Activated CD4-positive, alpha-beta T cell treated with anti-CD3 and anti-CD28 coated beads, Interleukin-2, amount 50 U/mL, for 48 hours (primary cell): ENCODE measurements at places on chromosomes 3 and 15.

DNA sequence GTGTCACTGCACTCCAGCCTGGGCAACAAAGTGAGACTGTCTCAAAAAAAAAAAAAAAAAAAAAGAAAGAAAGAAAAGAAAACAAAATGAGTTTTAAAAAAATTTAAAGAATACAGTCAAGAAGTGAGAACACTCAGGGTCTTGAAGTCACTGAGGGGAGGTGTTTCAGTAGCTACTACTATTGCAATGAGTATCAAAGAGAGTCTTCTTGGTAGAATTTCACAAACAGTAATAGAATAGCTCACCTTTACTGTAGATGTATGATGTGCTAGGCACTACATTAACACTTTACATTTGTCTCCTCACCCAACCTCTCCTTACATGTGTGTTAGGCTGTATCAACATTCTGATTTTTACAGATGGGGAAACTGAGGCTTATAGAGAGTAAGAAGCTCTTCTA is 43.9 kb downstream of the EOMES start:
- DNase-seq: no peak

- peak; percentile 71 for DNase-seq
These were observed 6.0 kb downstream of the MUC13 start for GRCh38 chr3:124928333-124929202.

- no peak for DNase-seq
These were observed 54.7 kb downstream of the GJD2 start for GRCh38 chr15:34699968-34700640.

- DNase-seq: no peak
These were observed 165.5 kb downstream of the NECTIN3 start for GRCh38 chr3:111236836-111237713.
